ENCODE measurements at places on chromosomes 5 and 9. TPM values are rescaled to one million over a fixed set of nuclear protein-coding genes. Genes with fewer than 3 reads are reported as not detected.

CDKN2B-AS1 gene
- 0.87 TPM for total RNA-seq

C5orf58 gene
- not detected for total RNA-seq

SLC27A6 gene
- total RNA-seq: not detected

FLT4 gene
- 2.0 TPM for total RNA-seq

BTNL9 gene
- not detected for total RNA-seq

AFAP1L1 gene
- not detected for total RNA-seq

ADAM19 gene
- 111 TPM for total RNA-seq

DAB2IP gene
- not detected for total RNA-seq

SLC22A5 gene
- 2.8 TPM for total RNA-seq

CCNI2 gene
- total RNA-seq: 2.7 TPM

CNTNAP3 gene
- total RNA-seq: not detected

FGD3 gene
- 41.3 TPM for total RNA-seq

MROH2B gene
- not detected for total RNA-seq

ZFP62 gene
- 20.5 TPM for total RNA-seq
